DND-41 (cell line): ENCODE measurements at places on chromosomes 1 and 21.

DNA sequence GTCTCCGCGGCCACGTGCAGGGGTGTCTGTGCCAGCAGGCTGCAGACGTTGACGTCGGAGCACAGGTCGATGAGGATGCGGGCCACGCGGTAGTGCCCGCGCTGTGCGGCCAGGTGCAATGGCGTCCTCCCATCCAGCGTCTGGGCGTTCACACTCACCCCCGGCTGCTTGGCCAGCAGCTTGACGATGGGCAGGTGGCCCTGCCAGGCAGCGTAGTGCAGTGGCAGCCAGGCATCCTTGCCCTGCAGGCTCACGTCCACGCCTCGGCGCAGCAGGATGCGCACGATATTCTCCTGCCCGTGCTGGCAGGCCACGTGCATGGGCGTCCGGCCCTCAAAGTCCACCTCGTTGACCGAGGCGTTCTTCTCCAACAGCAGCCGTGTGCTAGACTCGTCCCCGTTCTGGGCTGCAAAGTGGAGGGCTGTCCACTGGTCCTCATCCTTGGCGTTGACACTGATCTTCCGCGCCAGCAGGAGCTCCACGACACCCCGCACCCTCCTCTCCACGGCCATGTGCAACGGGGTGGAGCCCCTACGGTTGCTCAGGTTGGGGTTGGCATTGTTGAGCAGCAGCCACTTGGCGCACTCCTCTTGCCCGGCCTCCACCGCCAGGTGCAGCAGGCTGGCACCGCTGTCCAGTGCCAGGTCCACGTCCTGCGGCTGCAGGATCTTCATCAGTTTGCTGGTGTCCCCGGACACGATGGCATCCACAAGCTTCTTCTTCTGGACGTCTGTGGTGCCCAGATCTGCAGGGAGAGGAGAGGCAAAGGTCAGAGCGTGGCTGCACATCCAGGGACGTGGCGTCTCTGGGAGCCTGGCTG lies 25.4 kb downstream of the RIPK4 start:
- H3K27me3 ChIP-seq, result no peaks in the 10 kb centered on the region
- DNase-seq, result no peak
- H3K27ac ChIP-seq, result no peak overlapping the region
- no peaks in the 10 kb centered on the region for H3K4me1 ChIP-seq
- H3K4me3 ChIP-seq, result no peak overlapping the region

DNA sequence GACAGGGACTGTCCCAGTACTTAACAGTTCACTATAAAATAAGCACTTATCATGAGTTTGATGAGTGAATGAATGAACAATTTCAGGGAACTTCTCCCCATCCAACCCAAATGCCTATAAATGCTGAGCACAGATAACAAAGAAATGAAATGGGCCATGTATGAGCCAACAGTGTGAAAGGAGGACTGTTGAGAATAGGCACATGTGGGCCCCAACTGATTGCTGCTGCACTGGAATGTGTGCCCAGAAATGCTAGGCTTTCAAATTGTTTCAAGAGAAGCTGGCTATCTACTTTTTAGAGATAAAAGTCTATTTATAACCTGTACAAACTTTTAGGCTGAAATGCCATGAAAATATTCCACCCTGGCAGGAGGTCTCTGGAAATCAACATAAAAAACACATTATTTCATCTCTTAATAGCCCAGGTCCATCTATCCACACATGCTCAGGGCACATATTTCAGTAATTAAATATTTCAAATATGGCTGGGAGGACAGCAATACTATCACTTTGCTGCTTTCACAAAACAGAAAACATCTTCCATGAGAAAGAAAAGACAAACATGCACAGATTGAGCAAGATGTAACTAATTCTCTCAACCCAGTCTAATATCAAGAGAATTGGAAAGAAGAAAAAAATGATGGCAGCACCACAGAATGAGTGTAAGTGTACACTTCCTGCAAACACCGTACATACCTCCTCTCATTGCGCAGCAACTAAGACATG lies 49.8 kb downstream of the COLGALT2 start:
- H3K36me3 ChIP-seq, result no peaks in the 10 kb centered on the region
- H3K4me3 ChIP-seq, result no peak overlapping the region
- no peak overlapping the region for H3K27ac ChIP-seq
- H3K4me1 ChIP-seq, result no peaks in the 10 kb centered on the region

- no peak overlapping the region for H3K4me3 ChIP-seq
- no peak for DNase-seq
- no peaks in the 10 kb centered on the region for H3K4me1 ChIP-seq
- H3K36me3 ChIP-seq, result no peaks in the 10 kb centered on the region
Observed at GRCh38 chr21:45506836-45507522, 35.3 kb downstream of the SLC19A1 start.

- H3K27ac ChIP-seq, result no peak overlapping the region
- no peak for DNase-seq
- H3K27me3 ChIP-seq, result peaks cover 19% of the 10 kb centered on the region
- no peaks in the 10 kb centered on the region for H3K36me3 ChIP-seq
- H3K4me3 ChIP-seq, result no peak overlapping the region
- H3K4me1 ChIP-seq, result no peaks in the 10 kb centered on the region
Observed at GRCh38 chr1:162230096-162230495, 146.6 kb downstream of the SPATA46 start.

GRCh38 chr1:100499194-100499811 lies 38.6 kb upstream of the GPR88 start:
- H3K4me3 ChIP-seq, result no peak overlapping the region
- no peak for DNase-seq
- H3K27me3 ChIP-seq, result no peaks in the 10 kb centered on the region
- H3K4me1 ChIP-seq, result no peaks in the 10 kb centered on the region
- H3K36me3 ChIP-seq, result peaks cover 37% of the 10 kb centered on the region

- no peak overlapping the region for H3K4me3 ChIP-seq
- no peak for DNase-seq
- peaks cover 3% of the 10 kb centered on the region for H3K27me3 ChIP-seq
- peaks cover 13% of the 10 kb centered on the region for H3K4me1 ChIP-seq
Observed at GRCh38 chr1:54546651-54547401, 1.2 kb upstream of the ACOT11 start.

GRCh38 chr1:2031546-2032540 lies 12.7 kb downstream of the GABRD start:
- peaks cover under 1% of the 10 kb centered on the region; the same call in 1 of the 2 replicates for H3K4me1 ChIP-seq
- no peaks in the 10 kb centered on the region for H3K36me3 ChIP-seq
- H3K27ac ChIP-seq, result no peak overlapping the region
- DNase-seq, result no peak

DNA sequence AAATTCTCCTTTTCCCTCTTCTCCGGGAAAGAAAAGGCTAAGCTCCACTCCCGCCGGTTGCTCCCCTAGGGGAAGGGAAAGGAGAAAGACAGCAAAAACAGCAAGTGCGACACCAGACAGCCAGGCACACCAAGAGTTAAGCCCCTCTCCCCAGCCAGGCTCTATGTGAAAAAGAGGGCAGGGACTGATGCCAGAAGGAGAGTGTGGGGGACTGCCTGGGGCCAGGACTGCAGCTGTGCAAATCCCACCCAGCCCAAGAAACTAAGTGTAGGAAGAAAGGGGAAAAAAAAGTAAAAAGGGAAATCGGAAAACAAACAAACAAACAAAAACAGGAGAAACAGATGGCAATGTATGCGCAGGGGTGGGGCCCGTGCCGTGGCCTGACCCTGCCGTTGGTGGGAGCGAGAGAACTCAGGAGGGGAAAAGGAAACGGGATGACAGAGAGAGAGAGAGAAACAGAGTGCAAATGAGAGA lies 27.7 kb upstream of the FMO1 start:
- no peak overlapping the region for H3K27ac ChIP-seq
- no peaks in the 10 kb centered on the region for H3K4me1 ChIP-seq
- no peak for DNase-seq
- no peak overlapping the region for H3K4me3 ChIP-seq
- no peaks in the 10 kb centered on the region for H3K27me3 ChIP-seq

DNA sequence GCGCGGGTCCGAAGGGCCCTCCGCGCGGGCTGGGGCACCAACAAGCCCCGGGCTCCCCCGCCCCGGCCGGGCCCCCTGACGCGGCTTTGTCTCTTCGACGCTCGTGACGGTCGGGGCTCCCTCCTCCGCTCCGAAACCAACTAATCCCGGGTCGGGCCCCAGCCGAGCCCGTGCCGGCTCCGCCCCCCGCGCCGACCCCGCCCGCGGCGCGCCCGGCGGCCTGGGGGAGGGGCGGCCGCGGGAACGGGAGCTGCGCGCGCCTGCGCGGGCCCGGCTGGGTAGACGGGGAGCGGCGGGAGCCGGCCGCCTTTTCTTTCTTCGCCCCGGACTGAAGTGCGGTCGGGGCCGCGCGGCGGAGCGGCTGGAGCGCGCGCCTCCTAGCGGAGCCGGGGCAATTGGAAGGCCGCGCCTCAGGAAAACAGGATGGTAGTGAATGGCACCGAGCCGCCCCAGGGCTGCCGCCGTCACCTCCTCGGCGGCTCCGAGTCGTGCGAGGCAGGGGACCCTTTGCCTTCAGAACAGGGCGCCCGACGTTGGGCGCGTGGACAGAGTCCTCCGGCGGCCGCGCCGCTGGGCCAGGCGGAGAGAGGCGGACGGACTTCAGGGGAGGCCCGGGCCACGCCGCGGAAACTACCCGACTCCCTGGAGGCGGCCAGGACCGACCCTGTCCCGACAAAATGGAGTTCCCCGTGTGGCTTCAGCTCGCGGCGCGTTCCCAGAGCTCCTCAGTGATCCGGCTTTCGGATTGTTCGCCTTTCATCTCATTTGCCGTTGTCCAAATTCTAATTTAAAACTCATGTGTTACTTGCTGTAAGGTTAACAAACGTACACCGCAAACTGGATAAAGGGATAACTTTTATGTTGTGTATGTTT lies at the start of gene TP53BP2:
TP53BP2 (minus strand) TSS at position 138 of the 873 bp plus-strand sequence. CDS start 267 bp downstream, outside the sequence.
- H3K4me3 ChIP-seq, result peak within 1 kb of the TSS; percentile 77
- peak; percentile 85 for DNase-seq
- H3K27ac ChIP-seq, result peak within 1 kb of the TSS; percentile 94
- H3K27me3 ChIP-seq, result peaks cover 5% of the 10 kb centered on the region
- H3K36me3 ChIP-seq, result no peaks in the 10 kb centered on the region; the same call in 1 of the 2 replicates

DNA sequence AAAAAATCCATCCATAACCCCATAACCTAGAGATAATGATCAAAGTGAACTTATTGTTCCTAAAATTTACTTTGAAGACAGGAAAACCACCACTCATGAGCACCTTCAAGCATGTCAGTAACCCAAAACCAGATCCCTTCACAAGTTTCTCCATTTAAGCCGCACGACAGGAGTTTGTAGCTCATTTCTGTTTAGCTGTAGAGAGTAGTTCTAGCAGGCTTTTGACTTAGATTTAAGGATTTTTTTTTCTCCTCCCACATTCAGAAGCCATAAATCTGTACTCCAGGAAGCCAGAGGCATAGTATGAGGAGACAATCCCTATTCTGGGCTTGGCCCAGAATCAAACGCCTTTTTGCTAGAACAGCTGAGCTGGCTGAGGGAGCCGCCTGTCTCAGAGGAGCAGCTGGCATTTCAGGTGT lies 25.6 kb downstream of the TOMM20 start:
- peaks cover 10% of the 10 kb centered on the region for H3K36me3 ChIP-seq
- H3K4me1 ChIP-seq, result peaks cover 21% of the 10 kb centered on the region
- H3K4me3 ChIP-seq, result no peak overlapping the region
- H3K27ac ChIP-seq, result 0 out of 2 replicates have a peak overlapping the region, but pooled peaks have one; percentile 48
- DNase-seq, result peak; percentile 64

- H3K27me3 ChIP-seq, result no peaks in the 10 kb centered on the region
- DNase-seq, result peak; percentile 75
- no peak overlapping the region for H3K4me3 ChIP-seq
- H3K27ac ChIP-seq, result no peak overlapping the region
- H3K4me1 ChIP-seq, result no peaks in the 10 kb centered on the region
Observed at GRCh38 chr1:209627732-209628196, 24.5 kb downstream of the LAMB3 start.
